ENCODE measurements at places on chromosomes 2 and 18.

DNA sequence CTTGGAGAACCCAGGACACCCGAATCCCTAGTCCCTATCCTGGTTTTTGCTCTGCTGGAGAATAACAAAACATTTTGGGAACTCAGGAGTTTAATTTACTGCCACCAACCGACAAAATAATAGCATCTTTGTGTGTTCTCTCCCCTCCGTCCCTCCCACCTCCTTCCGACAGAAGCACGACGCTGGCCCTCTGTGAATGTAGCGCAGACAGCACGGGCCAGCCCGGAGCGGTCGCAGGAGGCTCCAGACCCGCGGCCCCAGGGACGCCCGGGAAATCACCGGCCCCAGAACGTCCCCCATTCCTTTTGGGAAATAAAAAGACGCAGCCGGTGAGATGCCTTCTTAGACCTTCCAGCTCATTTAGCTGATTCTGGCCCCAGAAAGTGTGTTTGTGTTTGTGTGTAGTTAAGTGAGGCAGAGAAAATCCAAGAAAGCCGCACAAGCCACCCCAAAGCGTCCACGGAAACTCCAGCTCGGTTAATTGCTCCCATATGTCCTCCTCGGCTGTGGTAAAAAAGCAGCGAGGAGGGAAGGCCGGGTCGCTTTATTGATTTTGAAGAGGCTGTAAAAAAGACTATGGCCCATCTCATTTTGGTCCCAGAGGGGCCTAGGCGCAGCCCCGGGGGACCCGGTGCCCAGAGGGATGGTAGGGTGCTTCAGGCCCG lies 577 bp upstream of the TANC1 start:
- DNase-seq, result no peak

DNA sequence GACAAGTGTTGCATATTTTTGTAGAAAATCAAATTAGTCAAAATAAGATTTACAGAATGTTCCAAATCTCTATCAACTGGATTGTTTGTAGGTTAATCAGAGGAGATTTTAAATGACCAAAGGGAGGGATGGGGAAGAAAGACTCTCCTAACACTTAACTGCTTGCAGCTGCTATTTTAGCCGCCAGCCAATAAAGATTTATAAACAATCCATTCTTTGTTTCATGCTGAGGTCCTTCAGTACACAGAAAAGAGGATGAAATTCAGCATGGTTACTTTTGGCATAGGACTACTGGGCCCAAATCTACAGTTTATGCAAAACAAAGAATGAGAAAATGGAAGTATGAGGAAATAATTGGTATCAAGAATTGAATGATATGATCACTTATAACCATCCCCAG lies 86.4 kb upstream of the FN1 start:
- DNase-seq, result no peak

DNA sequence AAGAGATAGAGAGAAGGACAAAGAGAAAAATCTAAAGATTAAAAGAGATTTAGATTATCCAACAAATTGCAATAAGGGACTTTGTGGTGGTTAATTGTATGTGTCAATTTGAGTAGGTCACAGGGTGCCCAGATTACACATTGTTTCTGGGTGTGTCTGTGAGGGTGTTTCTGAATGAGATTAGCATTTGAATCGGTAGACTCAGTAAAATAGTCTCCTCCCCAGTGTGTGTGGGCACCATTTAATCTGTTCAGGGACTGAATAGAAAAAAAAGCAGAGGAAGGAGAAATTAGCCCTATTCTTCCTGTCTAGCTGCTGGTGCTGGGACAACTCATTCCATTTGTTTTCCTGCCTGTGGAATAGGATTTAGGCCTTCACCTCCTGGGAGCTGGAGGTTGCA lies 339.8 kb upstream of the EPHA4 start:
- no peak for DNase-seq

GRCh38 chr2:53442783-53443182 lies 324.8 kb upstream of the CHAC2 start:
- DNase-seq, result no peak

GRCh38 chr2:65367524-65367923 lies 64.9 kb downstream of the SPRED2 start:
- DNase-seq, result peak; percentile 78

DNA sequence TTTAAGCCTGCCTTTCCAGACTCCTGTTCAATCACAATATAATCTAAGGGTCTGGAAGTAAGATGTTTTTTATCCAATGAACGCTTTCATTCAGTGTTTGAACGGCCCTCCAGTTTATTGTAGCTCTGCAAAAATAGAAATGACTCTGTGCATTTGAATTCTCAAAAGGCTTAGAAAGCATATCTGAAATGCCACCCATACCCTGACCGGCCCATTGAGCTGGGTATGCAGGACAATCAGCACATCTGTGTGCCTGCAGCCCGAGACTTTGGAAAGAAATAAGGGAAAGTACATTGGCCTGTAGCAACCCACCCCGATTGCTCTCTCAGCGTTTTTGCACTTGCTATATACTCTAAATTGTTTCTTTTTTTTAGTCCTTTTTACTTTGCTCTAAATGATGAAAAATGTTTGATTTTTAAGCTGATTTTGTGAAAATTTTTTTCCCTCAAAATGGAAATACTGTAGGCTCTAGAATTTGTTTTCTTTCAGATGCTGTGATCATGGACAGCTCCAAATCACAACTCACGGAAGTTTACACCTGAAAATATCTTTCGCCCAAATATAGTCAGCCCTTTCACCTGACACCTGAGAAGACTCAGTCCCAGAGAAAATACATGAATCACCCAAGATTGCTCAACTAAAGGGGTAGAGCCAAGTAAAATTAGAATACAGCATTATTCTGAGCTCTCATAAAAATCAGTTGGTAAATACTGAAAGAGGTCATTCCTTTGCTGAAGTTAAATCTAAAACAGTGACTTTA lies 194.5 kb upstream of the SIX3 start:
- no peak for DNase-seq

DNA sequence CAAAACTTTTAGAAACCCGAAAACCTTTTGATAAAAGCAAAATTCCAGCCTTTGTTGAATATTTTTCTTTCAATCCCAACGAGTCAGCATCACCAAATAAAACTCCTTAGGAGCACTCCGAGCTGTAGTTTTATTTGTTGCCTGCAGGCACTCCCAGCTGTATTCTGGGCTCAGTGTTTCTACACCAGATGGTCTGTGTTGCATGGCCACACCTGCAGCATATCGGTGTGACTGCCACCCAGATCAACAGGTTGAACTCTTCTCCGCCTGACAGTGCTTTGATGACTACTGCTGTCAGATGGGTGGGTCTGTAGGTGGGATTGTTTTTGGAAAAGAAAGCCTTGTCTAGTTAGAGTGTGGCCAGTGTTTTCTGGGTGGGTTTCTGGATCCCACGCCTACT lies 32.7 kb downstream of the APCDD1 start:
- DNase-seq, result no peak
